Epithelial cell of esophagus (primary cell): ENCODE measurements at places on chromosomes 6 and 20.

- DNase-seq, result no peak
Observed at GRCh38 chr20:25565578-25566157, 19.7 kb downstream of the NINL start.

DNA sequence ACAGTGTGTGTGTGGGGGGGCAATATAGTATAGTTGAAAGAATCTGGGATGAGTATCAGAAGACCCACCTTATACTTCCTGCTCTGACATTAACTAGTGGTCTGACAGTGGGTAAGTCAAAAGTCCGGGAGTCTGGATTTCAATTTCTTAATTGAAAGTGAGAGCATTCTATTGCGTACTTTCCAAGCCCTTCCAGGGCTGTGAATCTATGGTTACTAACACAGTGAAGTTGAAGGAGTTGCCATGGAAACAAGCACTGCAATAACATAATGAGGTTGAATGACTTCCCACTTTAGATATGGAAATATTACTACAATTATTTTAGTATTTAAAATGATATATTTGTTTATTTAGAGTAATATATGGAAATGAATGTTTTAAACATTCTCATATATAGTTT is 80.2 kb downstream of the MLIP start:
- peak; percentile 20 for DNase-seq

- no peak for DNase-seq
Observed at GRCh38 chr20:62655282-62656196, 13.2 kb downstream of the SLCO4A1 start.

- DNase-seq, result peak; percentile 6
Observed at GRCh38 chr6:84346372-84346771, 118.9 kb upstream of the CEP162 start.

- DNase-seq, result peak; percentile 38
Observed at GRCh38 chr20:32539817-32540675, 45.1 kb downstream of the NOL4L start.

DNA sequence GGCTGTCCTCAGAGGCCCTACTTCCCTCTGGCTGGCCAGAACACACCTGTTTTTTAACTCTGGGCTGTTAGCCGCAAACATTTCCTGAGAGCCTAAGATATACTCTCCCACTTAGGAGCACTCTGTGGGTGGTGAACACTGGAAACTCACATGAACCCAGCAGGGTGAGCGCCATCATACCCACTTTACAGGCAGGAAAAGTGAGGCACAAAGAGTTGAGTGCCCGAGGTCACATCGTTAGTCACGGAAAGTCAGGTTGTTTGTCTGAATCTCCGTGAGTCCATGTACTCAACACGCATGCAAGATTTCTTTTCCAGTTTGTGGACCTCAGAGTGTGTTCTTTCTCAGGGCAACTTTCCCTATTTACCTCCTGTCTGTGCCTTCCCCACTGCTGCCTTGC is 1.9 kb downstream of the BAK1 start:
- DNase-seq, result no peak

DNA sequence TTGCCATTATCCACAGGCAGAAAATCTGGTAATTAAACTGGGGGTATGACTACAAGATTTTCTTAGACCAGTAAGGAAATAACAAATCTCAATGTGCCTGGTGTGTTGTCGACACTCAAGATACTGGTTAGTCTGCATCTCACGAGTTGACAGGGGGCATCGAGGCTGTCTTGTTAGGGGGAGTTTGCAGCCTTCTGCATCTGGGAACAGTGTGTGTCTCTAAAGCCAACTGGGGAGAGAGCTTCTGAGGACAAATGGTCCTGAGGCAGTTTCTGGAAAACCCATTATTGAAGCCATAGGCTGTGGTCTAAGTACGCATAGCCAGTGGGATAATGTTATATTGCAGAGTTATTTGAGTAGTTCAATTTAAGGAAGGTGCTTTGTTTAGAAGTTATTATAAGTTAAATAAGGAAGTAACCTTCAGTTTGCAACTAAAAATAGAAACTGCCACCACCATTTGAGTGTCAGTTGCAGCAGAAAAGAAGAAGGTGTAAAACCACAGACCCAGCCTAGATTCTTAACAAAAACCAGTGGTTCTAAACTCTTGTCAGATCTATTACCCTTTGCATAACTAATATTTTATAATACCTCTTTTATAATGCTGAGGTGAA is 15.4 kb upstream of the MAPK13 start:
- DNase-seq, result no peak

DNA sequence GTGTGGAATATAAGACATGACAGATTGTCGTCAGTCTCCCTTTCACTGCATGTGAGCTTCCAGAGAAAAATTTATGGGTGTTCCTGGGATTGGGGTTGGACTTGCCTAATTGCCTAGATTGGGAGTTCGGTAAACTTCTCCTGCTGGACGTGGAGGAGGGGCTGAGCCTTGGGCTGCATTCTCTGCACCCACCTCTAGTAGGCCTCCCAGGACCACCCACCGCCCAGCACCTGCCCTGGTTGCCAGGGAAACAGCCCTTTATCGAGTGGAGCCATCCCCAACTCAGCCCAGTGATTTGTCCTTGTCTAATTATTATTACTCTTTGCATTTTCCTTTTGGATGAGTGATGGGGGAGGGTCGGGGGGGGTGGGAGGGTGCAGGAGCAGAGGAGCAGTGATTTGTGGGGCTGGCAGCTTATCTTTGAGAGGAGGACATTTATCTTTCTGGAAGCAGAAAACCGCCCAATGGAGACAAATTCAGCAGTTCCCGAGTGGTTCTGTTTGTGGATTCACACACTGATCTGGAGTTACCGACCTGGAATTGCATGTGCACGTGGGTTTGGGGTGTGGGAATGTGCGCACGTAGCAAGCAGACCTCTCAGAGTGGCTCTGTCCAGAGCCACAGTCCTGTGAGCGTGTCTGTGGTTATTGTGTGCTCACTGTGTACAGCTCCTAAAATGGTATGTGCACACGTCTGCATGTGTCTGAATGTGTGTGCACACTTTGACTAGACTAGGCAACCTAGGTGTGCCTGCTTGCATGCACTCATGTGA is 104.5 kb downstream of the DHX35 start:
- DNase-seq, result no peak

DNA sequence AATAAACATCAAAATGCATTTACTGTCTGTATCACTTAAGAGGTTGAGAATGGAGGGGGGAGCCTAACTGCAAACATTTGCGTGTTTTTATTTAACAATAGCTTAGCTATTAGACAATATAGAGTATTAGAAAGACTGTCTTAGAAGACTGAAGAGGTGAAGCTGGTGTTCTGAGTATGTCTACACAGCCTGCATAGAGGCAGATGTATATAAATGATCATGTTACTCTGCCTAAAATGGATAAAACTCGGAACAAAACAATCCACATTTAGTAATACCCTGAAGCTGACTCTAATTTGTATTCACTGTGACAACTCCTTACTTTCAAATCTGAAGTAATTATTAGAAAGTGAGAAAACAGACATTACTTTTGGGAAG is 181.9 kb downstream of the GMPR start:
- DNase-seq, result no peak

DNA sequence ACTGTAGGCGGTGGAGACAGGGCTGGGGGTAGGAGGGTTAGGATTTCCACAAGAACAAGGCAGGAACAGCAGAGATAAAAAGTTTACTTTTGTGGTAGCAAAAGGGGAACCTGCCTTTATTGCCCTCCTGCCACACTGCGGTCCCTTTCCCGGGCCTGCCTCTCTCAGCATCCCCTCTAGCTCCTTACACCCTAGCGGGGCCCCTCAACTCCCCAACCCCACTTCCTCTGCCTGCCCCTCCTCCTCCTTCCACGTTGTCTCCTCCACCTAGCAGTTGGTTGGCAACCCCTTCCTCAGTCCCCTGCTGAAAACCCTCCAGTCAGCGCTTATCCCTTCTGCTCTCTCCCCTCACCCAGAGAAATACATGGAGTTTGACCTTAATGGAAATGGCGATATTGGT is 714 bp downstream of the AIF1 start:
- no peak for DNase-seq

GRCh38 chr6:169965657-169966311 is 214.4 kb downstream of the ERMARD start:
- no peak for DNase-seq
